ENCODE measurements at places on chromosomes 2 and 18. TPM values are rescaled to one million over a fixed set of nuclear protein-coding genes. Genes with fewer than 3 reads are reported as not detected.

GRCh38 chr18:65906621-65907034, 155.8 kb downstream of the CDH7 start:
- DNase-seq = no peak

GRCh38 chr2:156057647-156058046, 274.9 kb downstream of the NR4A2 start:
- no peak for DNase-seq

GRCh38 chr2:168545439-168546082, 89.5 kb downstream of the CERS6 start:
- DNase-seq = no peak

- DNase-seq = no peak
Measured at GRCh38 chr2:212448698-212449097, 89.9 kb downstream of the ERBB4 start.

DNA sequence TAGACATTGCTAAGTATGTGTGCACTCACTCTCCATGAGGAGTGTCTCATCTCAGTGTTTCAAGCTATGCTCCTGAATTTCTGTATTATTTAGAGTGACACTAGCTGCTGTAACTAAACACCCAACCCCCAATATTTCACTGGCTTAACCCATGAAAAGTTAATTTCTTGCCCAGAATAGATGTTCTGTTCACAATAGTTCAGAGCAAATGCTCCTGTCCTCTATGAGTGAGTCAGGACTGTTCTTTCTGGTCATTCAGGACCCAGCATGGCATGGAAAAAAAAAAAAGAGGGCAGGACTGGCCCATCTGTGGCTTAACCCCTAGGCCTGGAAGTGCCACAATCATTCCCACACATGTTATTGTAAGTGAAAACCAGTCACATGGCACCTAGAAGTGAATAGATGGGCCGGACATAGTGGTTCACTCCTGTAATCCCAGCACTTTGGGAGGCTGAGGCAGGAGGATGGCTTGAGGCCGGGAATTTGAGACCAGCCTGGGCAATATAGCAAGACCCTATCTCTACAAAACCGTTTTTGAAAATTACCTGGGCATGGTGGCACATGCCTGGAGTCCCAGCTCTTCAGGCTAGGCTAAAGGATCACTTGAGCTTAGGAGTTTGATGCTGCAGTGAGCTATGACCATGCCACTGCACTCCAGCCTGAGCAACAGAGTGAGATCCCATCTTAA, 663.6 kb downstream of the IRS1 start:
- DNase-seq = no peak

DNA sequence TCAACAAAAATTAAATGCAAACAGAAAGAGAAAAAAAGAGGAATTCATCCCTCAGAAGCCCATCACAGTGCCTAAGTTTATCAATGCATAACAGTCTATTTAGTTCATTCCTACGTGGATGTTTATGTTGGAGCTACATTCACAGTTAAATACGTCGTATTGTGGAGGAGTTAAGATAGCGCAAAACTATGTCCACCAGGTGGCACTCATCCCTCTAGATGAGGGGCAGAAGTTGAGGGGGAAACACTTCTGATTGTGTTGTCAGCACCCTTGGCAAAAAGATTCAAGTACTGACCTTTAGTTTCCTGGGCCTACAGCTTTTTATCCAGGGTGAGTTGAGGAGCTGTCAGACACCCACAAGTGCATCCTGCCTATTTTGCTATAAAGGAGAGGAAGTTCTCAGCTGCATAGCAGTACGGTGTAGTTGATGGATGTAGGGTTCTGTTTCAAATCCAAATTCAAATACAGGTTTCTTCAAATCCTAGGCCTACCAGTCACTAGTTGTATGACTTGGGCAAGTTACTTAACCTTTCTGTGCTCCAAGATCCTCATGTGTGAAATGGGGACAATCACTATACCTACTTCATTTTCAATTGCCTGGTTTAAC, 26.8 kb upstream of the MYO1B start:
- no peak for DNase-seq

GRCh38 chr2:101967826-101968513, 23.8 kb upstream of the IL1R2 start:
- DNase-seq = peak; percentile 38

DNA sequence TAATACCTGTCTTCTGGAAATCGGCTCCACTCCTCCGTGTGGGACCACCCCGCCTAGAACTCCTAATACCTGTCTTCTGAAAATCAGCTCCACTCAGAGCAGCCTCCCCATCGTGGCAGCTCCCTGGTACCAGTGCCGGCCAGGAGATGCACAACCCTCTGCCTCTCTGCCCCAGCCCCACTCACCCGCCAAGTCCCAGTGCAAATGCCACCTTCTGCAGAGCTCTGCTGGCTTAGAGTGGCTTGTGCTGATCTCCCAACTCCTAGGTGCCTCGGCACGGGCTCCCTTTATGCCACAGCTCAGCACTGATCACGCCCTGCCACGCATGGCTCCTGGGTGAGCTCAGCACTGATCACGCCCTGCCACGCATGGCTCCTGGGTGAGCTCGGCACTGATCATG, 258.5 kb downstream of the HDAC4 start:
- DNase-seq = peak; percentile 16

- DNase-seq = no peak
Measured at GRCh38 chr18:22951823-22952222, 18.7 kb downstream of the RBBP8 start.

DNA sequence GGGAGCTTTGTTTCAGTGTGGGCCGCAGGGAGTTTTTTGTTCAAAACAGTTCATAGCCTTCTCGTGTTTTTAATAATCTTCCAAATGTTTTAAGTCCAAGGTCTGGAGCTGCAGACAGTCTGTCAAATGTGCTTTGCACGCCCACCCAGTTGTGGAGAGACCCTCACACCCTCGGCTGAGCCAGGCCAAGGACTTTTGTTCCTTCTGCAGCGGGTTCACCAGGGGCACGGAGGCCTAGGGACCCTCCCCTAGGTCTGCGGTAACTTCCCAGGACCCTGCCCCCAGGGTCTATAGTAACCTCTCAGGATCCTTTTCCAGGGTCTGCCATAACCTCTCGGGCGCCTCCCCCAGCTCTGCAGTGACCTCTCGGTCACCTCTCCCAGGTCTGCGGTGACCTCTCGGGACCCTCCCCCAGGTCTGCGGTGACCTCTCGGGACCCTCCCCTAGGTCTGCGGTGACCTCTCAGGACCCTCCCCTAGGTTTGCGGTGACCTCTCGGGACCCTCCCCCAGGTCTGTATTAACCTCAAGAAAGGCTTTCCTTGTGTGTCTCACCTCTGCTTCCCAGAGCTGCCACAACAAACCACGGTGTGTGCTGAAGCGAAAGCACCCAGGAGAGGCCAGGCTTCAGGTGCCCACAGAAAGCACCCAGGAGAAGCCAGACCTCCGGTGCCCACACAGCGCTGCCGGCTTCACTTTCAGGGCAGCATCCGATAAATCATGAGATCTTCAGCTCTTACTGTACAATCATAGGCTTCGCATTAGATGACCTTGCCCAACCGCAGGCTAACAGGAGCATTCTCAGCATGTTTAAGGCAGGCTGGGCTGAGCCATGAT, 301.9 kb upstream of the SALL3 start:
- no peak for DNase-seq

POTEI gene
- total RNA-seq = not detected

CREB1 gene
- total RNA-seq = 47.9 TPM

COLEC11 gene
- 2.9 TPM for total RNA-seq

Data from Right ventricle myocardium superior (tissue), 1 donor.